Cardiac fibroblast (primary cell): ENCODE measurements at places on chromosomes 3 and 15.

DNA sequence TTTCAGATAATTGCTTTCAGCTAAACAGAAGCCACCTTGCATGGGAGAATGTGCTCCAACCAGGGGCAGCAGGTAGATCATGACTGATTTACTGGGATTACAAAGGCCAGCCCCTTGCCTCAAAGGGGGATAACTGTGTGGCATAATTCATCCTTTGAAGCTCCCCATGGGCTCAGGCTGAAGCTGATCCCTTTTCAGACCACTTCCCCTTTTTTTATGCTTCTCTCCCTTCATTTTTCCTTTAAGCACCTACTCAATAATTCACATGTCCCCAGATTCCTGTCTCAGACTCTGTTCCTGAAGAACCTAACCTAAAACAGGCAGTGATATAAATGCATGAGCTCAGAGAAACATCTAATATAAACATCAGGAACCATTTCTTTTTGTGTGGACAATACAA is 8.2 kb upstream of the MYRIP start:
- DNase-seq: no peak

DNA sequence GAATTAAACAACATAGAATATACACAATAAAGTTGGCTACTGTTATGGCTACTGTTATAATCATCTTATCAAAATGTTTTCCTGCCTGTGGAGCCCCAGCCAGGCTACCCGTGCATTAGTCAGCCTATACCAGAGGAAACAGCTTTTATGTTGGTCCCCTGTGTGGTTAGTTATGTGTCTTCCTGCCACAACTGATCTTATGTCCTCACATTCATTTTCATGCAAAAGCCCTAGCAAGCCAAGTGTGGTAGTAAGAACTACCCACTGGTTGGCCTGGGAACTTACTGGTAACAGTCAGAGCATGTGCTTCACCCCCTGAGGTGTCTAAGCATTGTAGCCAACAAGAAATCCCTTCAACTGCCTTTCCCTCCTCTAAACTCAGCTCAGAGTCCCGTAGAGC is 21.8 kb downstream of the MGLL start:
- DNase-seq: peak; percentile 75

- peak; percentile 88 for DNase-seq
Measured at GRCh38 chr3:45054196-45054857, 28.2 kb downstream of the CLEC3B start.

- DNase-seq: no peak
Measured at GRCh38 chr3:17065881-17066280, 181.1 kb downstream of the PLCL2 start.

DNA sequence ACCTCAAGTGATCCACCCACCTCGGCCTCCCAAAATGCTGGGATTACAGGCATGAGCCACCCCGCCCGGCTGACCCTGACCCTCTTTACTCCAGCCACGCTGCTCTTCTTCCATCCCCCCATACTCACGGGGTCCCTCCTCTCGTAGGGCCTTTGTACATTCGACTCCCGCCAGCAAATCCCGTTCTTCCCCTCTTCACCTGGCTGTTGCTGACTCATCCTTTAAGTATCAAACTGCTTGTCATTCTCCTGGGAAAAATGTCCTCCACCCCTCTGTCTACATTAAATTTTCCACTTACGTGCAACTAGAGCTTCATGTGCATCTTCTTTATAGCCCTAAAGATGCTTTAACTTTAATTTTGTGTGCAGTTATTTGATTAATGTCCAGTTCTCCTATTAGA is 203.1 kb downstream of the OPA1 start:
- DNase-seq: no peak

DNA sequence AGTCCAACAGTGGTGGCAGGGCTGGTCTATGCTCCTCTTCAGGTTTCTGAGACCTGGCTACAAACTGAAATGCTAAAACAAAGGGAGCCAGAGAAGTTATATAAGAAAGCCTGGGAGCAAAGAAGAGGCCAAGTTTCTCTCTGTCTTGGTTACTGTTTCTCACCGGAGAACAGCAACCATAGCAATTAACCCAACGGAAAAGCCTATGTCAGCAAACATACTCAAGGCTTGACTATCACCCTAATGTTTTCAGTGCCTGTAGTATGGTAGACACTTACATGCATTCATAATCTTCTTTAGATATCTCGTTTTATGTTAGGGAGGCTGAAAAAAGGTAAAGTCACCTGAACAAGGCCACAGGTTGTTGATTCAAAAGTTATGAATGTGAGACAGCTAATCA is 86.3 kb upstream of the CLSTN2 start:
- DNase-seq: no peak

GRCh38 chr3:129424185-129424841 is 4.1 kb downstream of the EFCAB12 start:
- peak; percentile 54 for DNase-seq

DNA sequence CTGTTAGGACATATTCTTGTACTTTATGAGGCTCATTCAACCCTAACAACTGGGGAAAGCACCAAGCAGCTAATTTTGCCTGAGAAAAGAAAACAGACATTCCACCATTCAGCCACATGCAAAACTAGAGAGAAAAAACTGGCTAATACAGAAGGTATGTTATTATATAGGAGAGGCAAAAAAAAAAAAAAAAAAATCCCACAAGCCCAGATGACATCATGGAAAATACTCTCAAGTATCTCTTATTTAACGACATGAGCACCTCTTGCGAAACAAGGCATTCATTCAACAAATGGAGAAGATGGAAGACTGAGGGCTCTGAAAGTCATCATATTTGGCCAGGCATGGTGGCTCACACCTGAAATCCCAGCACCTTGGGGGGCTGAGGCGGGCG is 61.5 kb downstream of the PRICKLE2 start:
- DNase-seq: peak; percentile 83

- DNase-seq: no peak
Measured at GRCh38 chr15:66595931-66596545, 30.2 kb upstream of the LCTL start.

DNA sequence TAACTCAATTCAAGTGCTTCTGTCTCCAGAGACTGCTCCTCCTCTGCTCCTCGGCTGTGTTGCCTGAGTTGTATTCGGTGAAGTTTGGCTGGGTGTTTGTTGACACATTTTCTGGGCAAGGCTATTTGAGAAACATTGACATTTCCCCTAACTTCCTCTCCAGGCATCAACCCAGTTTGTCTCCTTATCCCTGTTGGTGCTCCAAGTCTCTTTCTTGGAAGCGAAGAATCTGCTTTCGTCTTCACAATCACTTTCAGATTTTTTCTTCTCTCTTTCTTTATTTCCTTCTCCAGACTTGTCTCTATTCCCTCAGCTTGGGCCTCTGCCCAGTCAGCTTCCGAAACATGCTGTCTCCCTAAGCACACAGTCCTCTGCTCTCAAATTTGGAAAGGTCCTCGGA is 84.7 kb downstream of the ETV5 start:
- DNase-seq: peak; percentile 56

- peak; percentile 33 for DNase-seq
Measured at GRCh38 chr3:52053307-52054304, 2.8 kb downstream of the DUSP7 start.

GRCh38 chr3:145893331-145893730 is 267.7 kb downstream of the PLOD2 start:
- DNase-seq: no peak

- no peak for DNase-seq
Measured at GRCh38 chr3:16940769-16941700, 56.3 kb downstream of the PLCL2 start.

- no peak for DNase-seq
Measured at GRCh38 chr15:33430577-33430976, 119.8 kb downstream of the RYR3 start.

GRCh38 chr3:45055411-45056143 is 29.5 kb downstream of the CLEC3B start:
- peak; percentile 77 for DNase-seq

DNA sequence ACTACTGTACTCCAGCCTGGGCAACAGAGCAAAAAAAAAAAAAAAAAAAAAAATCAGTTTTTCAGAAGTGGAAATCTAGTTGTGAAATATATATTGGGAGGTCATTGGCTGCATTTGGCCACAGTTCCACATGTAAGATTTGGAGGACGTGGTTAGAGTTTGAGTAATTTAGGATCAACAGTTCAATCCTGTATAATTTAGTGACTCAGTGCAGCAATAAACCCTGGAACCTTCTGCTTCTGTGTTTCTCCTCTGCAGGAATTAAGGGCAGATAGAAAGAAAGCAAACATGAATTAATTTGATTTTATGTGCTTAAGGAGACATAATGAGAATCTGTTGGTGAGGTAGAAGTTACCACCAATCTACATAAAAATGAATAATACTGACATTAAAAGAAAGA is 347.0 kb downstream of the PTPRG start:
- DNase-seq: peak; percentile 59

DNA sequence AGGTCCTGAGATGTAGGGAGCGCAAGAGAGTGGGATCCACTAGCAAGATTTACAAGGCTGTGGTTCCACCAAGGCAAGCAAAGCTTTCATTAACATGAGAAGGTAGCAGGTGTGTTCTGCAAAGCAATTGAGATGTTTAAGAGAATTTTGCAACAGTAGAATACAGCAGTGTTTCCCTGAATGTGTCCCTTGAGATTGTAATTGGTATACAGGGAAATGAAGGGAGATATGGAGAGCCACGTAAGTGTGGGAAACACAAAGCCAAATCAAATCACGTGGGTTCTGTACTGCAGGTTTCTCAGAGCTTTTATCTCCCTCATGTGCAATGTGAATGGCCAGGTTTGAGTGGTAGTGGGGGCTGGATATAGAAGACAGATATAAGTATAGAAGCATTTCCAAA is 67.3 kb downstream of the ATG7 start:
- no peak for DNase-seq

GRCh38 chr3:53350652-53351051 is 3.3 kb upstream of the DCP1A start:
- peak; percentile 34 for DNase-seq

DNA sequence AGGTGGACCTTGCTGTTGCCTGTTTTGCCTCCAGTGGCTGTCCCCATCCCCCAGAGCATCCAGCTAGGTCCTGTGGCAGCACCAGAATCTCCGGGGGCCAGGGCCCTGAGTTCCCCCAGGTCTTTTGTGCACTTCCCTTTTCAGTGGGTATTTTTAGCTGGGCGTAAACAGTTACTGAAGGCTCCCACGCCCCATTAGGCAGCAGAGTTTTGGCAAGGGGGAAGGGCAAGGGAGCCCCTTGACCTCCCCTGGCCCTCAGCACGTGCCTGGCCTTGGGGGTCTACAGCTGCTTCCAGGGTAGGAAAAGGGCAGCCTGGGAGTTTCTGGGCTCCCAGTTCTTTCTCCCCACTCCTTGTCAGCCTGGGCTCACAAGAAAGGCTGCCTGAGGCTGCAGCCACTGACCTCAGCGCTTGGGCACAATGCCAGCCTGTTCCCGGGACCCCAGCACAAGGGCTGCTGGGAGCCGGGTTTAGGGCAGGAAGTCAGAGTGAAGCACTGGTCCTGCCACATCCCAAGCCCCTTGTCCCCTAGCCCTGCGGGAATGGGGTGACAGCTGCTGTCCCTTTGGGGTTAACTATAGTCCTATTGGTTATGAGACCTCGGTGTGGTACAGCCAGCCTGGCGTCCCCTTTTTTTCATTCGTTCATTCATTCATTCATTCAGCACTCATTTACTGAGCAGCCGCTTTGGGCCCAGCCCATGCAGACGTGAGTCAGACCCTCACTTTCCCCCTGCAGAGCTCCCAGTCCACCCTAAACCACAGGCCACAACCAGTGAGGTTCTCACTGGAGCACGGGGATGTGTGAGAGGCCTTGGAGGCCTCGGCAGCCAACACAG is 8.4 kb downstream of the CSK start:
- peak; percentile 79 for DNase-seq

GRCh38 chr15:64100958-64101357 is 5.2 kb downstream of the SNX1 start:
- no peak for DNase-seq

DNA sequence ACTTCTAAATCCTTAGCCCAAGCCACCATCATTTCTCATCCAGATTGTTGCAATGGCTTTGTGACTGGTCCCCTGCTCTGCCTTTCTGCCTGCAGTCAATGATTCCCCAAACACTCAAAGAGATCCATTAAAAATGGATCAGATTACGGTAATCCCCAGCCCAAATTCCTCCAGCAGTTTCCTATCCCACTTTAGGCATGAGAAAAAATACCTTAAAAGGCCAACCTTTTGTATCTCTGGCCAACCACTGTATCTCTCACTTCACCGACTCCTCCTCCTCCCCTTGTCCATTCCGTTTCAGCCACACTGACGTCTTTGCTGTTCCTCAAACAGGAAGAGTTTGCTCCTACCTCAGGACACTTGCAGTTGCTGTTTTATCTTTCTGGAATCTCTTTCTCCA is 20.9 kb upstream of the IL1RAP start:
- DNase-seq: no peak
